ENCODE measurements at places on chromosomes 16 and 17.

- DNase-seq: no peak
Measured at GRCh38 chr16:87715658-87716057, 50.1 kb downstream of the KLHDC4 start.

DNA sequence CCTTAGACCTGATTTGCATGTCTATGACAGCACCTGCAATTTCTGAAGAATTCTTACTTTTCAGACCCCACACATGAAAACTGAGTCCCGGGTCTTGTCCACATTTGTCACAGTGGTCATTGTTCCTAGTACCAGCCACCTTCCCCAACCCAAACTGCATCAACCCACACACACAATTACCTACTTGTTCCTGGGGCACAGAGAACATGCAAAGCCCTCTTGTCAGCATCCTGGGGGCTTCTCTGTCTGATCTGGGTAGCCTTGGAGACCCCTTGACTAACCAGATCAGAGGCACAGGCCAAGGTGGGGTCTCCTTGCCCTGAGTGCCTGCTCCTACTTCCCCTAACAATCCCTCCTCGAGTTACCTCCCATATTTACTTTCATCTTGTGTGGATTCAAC lies 36.7 kb upstream of the PIK3R6 start:
- no peak for DNase-seq

- DNase-seq: no peak
Measured at GRCh38 chr17:37084372-37084771, 135.6 kb downstream of the AATF start.

GRCh38 chr16:50015631-50016030 lies 9.4 kb upstream of the CNEP1R1 start:
- DNase-seq: no peak

DNA sequence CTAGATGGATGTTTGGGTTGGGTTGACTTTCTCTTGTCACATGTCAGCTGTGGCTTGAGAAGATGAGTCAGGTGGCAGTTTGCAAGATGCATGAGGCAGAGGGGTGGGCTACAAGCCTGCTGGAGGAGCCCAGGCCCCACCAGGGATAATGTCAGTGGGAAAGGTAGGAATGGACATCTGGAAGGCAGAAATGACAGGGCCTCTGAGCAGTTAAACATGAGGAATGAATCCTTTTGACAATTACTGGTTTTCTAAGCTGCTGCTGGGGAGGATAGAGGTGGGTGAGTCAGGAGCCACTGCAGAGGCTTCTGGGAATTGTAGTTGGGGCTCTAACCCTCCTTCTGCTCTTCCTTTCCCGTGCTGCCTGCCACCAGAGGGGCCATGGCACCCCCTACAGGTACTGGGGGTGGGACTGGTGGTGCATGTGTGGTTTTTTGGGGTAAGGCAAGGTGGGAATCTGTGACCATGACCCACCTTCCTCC lies 15.7 kb downstream of the SLC52A1 start:
- no peak for DNase-seq

DNA sequence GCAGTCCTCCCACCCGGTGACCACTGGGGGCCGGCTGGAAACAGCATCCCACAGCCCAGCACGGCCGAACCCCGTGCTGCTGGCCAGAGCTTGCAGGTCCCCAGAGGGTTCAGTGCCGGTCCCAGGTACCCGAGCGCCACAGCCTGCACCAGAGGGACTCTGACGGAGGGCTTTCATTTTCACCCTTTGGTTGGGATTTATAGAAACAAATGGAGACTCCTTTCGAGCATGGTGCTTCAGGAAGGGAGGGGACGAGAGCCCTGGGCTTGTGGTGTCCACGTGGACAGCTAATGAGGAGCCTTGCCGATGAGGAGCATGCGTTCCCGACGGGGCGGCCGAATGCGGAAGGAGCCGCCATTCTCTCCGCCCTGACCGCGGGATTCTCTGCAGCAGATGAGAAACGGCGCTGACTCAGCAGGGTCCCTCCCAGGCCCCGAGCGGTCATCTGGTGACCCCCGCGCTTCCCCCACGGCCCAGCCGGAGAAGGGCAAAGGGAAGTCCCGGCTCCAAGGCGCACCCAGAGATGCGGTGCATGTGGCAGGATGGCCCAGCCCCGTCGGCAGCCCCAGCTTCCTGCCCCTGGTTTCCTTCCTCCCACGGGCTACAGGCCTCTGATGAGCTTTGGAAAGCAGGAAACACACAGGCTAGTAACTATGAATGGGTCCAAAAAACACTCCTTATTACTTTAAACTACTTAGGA lies 9.8 kb downstream of the SLC38A10 start:
- peak; percentile 32 for DNase-seq

GRCh38 chr17:68981288-68981687 lies 26.1 kb upstream of the ABCA8 start:
- DNase-seq: no peak

DNA sequence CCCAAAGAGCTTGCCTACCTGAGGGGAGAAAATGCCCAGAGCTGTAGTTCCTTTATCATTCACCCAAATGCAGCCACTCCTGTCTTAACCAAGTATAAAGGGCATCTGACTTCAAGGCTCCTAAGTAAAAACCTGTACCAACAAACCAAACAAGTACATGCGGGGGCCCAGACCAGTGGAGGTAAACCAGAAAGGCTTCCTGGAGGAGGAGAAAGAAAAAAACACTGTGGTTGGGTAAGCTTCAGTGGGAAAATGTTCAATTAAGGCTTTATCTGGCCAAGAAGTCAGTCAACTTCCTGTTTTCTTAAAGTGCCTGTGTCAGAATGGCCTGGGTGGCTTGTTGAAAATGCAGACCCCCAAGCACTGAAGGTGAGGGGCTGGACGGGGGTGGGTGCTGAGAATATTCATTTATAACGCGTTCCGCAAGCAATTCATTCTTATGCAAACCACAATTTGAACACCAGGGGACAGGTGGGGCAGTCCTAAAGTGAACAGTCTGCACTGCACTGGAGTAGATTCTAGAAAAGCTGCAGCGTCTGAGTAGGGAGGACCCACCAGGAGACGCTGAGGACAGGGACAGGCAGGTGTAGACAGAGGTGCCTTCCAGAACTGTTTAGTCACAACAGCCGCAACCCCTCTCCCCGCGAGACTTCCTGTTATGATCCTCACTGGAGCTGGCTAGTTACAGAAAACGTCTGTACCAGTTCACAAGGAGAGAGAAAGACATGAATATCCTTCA lies 467.1 kb downstream of the SOX9 start:
- no peak for DNase-seq

GRCh38 chr17:2190014-2190413 lies 113.6 kb downstream of the SMG6 start:
- DNase-seq: no peak

DNA sequence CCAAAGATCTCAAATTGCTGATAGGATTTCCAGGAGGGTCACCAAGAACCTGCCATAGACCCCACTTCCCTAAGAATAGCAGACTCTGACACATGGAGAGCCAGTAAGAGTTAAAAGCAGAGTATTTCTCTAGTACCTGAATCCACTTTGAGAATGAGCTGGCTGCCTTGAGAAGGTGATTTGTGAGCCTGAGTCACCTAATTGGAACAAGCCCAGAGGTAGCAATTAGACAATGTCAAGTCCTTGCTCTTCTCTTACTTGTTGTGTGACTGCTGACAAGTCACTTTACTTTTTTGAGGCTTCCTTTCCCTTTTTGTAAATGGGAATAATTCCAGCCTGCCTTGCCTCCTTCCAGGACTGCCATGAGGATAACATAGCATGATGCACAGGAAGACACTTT lies 76.1 kb upstream of the ASIC2 start:
- DNase-seq: no peak

DNA sequence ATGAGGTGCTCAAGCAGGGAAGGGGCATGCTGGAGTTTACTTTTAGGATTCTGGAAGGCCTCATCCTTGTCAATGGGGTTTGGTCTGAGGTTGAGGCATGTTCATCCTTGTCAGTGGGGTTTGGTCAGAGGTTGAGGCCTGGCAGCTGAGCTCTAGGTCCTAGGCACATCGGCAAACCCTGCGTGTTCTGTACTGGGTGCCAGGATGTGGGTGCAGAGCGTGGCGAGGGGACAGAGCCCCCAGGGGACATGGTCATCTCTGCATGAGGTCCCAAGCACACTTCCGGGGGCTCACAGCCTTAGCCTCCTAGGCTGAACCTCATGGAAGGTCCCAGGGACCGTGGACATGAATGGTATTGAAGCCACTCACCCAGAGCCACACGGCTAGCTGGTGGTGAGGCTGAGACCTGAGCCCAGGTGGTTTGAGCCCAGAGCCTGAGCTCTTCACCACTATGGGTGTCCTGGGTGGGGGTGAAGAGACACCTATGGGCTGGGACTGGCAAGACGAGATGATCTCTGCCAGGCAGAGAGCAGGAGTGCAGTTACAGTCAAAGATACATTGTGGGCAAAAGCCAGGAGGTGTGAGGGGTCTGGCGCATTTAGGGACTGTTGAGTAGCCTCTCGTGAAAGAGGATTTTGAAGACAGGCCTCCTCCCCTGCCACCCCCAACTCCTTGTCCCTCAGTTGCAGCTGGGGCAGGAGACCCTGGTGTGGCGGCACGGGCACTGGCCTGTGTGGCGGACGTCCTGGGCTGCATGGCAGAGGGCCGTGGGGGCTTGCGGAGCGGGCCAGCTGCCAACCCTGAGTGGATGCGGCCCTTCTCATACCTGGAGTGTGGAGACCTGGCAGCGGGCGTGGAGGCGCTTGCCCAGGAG lies 19.3 kb downstream of the FCSK start:
- DNase-seq: no peak

DNA sequence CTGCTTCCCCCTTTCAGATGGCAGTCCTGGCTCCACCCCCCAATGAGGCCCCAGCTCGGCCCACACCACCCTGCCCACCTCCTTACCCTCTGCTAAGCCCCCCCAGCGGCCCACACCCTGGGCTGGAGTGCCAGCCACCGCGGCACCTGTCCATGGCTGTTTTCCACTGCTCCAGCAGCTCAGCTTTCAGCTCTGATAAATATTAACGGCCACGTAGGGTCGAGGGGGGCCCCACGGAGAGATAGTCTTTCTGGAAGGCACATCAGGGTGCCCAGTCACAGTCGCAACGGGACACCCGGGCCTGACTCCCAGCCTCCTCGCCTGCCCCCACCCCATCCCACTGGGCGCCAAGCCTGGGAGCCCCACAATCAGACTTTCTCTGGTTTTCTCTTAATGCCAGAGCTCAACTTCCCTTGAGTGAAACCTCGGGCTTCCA lies 46.5 kb upstream of the CIBAR2 start:
- DNase-seq: no peak

- no peak for DNase-seq
Measured at GRCh38 chr16:77491091-77491490, 56.3 kb upstream of the ADAMTS18 start.
